ENCODE measurements at places on chromosomes 3 and 15.
A peak's percentile ranks its signal among the peaks of the same experiment; 100 is the strongest.

DNA sequence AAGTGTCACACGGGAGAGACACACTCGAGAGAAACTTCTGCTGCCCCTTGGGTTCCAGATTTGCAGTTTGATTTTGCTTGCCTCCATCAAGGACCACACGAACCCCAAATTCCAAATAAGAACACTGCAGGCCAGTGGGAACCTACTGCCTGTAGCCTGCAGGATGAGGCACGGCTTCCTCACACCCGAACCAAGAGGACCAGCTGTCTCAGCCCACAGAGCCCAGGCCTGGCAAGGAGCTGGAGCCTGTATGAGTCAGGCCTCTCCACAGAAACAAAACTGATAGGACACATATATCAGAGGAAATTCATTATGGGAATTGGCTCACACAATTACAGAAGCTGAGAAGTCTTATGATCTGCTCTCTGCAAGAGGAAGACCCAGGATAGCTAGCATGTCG lies 188.1 kb upstream of the NSMCE3 start:
- DNase-seq = no peak

- no peak for DNase-seq
These were observed 433.6 kb upstream of the DPH6 start for GRCh38 chr15:35979608-35980007.

- no peak for DNase-seq
These were observed 36.2 kb upstream of the LRTM1 start for GRCh38 chr3:54964081-54964480.

DNA sequence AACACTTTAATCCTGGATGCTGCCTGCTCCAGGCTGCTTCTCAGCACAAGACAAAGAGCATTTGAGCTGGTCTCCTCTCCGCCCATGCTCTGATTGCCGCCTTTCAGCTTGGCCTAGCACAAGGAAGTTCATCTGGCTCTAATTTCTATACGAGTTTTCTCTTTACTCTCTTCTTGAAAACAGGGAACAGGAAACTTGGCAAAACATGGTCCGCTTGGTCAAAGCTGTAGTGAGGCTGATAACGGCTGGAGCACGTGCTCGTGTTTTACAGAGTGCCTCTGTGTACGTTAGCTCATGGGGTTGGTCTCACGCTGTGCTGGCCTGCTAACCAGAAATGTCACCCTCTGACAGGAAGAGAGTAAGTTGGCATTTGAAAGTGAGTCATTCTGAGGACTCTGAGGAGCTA lies 19.2 kb downstream of the RARRES1 start:
- DNase-seq = no peak

- DNase-seq = no peak
These were observed 435.4 kb upstream of the MDFIC2 start for GRCh38 chr3:70747847-70748246.

DNA sequence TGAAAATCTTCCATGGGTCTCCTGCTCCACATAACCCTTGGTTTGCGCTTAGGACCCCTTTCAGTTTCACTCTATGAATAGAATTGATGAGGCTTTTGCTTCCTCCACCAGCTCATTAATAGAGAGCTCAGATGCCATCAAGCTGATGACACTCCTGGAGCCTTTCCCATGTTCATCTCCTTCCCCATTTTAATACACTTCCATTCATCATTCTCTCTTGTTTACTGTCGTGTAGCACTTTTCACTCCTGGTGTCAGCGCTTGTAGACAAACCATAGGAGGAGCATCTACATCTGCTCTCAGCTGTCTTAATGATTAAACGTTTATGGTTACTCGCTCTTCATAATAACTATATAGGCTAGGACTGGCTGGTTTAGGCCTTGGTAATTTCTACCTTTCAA lies 363.5 kb downstream of the EPHB1 start:
- DNase-seq = no peak

DNA sequence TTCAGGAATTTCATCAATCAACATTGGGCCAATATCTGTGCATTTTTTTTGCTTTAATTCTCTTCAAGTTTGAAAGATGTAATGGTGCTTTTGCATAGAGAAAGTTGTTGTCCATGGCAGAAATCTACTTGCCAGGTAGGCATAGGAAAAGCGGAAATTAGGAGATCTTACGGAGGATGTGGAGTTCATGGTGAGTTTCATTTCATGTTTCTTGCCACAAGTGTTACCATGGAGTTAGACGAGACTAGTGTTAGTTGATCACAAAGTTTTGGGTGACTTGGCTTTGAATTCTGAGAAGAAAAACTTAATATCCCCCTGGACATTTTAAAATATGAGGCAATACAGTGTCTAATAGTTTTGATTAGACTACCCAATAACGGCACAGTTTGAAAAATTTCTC lies 1.0 kb upstream of the P2RY13 start:
- no peak for DNase-seq

DNA sequence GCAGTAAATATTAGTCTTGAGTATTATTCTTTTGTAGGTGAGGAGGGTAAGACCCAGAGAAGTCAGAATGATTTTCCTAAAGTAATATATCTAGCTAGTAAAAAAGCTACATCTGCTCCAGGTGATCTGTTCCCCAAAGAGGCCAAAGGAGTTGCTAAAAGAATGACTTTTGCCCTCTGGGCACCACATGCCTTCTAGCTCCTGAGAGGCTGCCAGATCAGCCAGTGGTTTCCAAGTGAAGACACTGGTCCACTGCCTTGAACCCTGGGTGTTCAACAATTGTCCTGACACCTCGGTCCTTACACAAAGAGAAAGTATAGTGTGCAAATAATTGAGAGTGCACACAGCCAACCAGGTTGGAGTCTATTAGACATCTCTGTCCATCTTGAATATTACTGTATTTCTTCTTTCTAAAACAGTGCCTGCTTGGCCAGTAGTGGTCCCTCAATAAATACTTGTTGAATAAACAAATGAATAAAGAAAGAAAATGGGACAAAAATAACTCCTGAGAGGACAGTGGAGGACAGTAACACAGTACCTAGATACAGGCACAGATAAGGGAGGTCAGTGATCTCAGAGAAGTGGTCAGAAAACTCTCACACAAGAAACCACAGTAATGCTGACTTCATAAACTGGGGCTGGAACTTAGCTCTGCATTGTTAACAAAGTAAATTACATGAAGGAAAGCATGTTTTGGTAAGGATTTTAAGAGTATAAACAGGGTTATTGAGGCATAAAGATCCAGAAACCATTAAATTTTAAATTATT lies 56.6 kb upstream of the CSTA start:
- no peak for DNase-seq

DNA sequence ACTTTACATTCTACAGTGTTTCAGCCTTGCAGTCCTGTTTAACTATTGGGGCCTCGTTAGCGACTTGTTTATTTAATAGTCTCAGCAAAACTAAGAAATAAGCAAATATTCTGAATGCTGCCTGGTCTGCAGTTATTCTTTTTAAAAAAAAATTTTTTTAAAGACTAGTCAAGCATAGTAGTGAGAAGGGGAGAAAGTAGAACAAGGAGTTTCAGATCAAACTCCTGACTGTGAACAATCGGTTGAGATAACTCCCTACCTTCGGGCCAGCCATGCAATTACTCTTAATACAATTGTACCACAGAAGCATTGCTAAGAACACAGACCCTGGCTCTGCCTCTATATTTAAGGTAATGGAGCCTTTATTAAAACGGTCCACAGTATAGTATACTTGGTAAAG lies 5.8 kb upstream of the DUT start:
- DNase-seq = no peak

- DNase-seq = no peak
These were observed 177.6 kb downstream of the FHIT start for GRCh38 chr3:61073566-61074165.

- DNase-seq = no peak
These were observed 65.3 kb downstream of the ASB7 start for GRCh38 chr15:100667405-100668347.

DNA sequence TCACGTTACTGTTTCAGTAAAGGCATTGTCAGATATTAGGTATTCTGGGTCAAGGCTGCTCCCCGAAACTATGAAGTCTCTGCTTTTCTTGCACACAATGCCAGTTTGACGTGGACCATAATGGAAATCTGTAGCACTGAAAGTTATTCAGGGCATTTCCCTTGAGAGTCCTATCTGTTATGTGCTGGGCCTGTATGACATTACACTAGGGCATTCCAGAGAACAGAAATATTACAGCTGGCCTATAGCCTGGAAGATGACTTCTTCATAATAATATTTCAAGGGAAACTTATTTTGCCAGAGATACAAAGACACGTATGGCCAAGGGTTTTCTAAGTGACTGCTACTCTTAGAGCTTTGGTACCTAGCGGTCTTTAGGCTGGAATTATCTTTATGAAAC lies 613.6 kb upstream of the CBLB start:
- no peak for DNase-seq

DNA sequence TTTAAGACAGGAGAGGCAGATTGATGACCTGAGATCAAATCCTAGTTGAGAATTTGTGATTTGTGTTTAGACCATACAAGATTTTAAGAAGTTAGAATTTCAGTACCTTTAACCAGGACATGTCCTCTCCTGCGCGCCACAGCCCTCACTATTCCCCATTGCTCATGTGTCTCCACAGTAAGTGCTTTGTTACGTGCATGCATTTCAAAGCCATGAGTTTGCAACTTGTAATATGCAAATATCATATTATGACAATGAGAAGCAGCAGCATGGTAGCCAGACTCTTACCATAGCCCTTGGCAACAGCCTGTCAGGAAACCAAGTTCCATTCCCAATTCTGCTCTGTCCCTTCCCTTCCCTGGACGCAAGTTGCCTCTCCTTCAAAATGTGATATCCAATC lies 73.3 kb upstream of the ATP13A5 start:
- DNase-seq = no peak

- DNase-seq = no peak
These were observed 85.8 kb upstream of the TNFAIP8L3 start for GRCh38 chr15:51180534-51180933.

DNA sequence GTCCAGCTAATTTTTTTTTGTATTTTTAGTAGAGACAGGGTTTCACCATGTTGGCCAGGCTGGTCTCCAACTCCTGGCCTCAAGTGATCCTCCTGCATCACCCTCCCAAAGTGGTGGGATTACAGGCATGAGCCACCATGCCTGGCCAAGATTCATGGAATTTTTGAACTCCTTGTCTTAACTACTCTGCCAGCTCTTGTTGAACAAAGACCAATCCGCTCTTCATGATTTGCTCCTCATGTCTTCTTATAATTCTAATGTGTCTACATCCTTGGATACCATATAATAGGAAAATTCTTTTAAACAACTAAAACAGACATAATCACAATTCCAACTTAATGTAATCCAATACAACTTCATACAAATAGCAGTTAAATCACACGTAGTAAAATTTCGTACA lies 21.3 kb downstream of the UBA5 start:
- no peak for DNase-seq

DNA sequence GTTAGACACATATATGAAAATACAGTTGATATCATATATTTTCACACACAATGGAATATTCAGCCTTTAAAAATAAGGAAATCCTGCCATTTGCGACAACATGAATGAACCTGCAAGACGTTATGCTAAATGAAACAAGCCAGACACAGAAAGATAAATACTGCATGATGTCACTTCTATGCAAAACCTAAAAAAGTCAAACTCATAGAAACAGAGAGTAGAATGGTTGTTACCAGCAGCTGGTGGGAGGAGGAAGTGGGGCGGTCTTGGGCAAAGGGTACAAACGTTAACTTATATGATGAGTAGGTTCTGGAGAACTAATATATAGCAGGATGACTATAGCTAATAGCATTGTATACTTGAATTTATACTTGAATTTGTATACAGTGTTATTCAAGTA lies 213.2 kb upstream of the NR2F2 start:
- no peak for DNase-seq

- no peak for DNase-seq
These were observed 780 bp upstream of the P4HTM start for GRCh38 chr3:48989126-48989795.

DNA sequence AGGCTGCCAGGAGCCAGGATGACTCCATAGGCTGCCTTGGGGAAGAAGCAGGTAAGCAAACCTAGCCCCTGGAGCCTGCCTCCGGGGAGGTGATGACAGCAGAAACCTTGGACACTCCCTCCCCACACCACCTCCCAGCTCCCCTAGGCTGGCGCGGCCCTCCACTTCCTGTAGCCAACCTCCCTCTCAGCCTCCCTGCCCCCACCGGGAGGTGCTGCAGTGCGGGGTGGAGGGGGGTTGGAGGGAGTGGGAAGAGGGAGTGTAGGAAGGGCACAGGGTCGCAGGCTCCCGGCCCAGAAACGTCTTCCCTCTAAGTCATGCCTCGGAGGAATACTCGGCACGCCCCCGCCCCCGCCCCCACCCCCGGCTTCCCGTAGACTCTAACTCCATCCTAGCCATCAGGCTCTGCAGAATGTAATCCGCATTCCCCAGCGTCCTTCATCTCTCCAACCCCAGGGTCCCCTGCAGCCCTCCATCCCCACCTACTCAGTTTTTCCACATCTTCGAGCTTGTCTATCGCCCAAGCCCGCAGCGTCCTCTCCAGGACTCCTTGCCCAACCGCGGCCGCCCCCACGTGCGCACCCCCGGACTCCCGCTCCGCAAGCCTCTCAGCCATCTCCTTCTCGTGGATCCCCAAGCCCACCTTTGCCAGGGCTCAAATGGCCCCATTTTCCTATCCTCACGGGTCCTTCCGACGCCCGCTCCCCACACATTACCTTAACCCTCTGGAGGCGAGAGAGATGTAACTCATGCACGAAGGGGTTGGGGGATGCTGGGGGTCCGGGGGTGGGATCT lies 528 bp downstream of the LPCAT4 start:
- peak; percentile 43 for DNase-seq

GRCh38 chr15:40844696-40845030 lies 815 bp downstream of the SPINT1 start:
- DNase-seq = no peak

- DNase-seq = no peak
These were observed 59.2 kb downstream of the SRGAP3 start for GRCh38 chr3:9190276-9190675.

DNA sequence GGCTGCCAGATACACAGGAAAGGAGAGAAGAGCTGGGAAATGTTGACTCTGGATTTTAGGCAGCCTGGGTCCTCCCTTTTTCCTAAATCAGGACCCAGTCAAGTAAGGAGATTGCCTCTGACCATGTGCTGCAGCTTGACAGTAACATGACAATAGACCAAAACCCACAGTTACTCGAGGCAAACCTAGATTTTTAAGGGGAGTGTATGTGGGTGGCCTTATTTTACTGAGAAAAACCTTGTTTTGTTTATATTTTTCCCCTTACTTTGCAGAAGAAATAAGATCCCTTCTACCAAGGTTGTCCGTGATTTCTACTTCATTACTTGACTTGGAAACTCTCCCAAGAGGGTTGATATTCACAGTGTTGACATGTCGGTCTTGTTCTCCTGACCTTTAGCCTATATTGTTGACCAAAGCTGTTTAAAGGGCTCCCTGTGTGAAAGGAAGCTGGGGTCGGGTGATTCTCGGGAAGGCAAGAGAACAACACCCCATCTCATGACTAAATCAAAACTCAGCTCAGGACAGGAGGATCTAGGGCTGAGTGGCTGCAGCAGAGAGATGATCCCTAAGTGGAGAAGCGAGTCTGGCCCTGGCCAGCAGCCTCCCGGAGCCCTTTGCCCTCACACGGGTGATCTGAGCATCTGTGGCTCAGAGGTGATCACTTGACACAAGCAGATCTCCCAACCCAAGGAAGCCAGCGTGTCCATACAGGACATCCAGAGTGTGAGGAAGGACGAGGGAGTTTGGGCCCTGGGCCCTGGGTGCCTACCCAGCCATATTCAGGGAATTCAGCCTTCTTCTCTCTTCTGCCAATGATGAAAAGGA lies 31.0 kb upstream of the SLCO2A1 start:
- DNase-seq = no peak
